Hindlimb muscle (tissue), 1 donor: ENCODE measurements at places on chromosomes 4 and X. TPM values are rescaled to one million over a fixed set of nuclear protein-coding genes. Genes with fewer than 3 reads are reported as not detected.

- peak; percentile 28 for DNase-seq
Observed at GRCh38 chr4:48546336-48546735, 56.3 kb downstream of the ZAR1 start.

- no peak for DNase-seq
Observed at GRCh38 chrX:107894038-107894437, 68.4 kb downstream of the MID2 start.

- DNase-seq: no peak
Observed at GRCh38 chrX:97931586-97931985, 1047.9 kb downstream of the RPA4 start.

DNA sequence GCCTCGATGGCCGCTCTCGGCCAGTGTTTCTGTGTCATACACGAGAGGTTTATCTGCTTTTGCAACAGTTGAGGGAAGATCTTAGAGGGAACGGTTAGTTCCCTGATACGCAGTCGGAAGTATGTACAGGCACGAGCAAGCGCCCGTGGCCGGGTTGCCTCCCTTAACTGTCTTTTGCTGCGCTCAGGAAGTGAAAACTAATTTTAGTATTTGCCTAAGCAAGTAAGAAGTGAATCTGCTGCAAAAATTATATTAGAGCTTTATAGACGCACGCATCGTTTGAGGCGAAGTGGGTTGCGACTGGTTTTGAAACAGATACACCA, 695 bp downstream of the MTM1 start:
- DNase-seq: no peak

DNA sequence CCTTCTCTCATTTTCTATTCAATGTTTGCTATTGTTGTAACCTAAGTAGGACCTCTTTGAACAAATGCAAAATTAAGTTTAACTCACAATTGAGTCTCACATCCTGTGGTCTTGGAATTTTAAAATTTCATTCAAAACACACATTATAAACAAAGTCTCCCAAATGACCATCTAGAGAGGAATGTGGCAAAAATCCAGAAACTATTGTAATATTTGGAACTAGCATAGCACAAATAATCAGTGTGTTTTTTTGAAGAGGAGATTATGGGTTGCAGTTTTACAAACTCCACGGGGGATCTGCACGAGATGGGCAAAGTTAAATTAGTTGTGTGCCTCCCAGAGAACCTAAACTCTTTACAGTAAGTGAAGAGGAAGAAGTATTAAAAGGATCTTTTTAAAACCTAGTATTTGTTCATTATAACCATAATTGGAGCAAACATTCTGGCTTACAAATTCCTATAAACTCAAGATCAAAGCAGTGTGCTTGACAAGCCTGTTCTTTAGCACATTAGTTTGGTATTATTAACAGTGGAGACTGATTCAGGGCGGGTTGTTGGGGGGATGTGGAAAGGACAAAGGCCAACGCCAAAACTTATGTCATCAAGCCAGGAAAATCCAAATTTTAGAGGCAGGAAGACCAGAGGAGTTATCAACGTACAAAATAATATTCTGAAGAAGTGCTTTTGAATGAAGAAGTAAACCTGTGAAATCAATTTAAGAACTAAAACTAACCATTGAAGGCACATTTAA, 22.4 kb upstream of the RBPJ start:
- DNase-seq: no peak

DNA sequence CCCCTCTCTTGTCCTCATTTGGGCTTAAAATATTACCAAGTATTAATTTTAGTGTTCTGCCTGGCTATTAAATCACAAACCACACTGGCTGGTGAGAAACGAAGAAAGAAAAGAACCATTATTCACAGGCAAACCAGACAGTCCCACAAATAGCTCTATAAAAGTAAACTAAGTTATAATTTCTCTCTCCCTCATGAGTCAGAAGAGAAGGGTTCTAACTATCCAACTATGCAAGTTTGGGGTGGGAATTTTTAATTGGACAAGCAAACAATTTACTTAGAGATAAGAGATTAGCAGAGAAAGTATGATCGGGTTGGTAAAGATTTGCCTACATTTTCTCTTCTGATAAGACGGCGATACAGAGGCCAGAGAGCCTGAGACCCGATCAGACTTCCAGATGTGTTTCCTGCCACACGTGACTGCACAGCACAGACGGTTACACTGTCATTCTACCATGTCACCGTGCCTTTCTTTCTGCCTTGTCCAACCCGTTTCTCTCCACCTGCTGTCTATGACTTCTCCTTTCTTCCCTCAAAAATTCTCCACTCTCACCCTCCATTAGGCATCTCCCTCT, 52.3 kb downstream of the MEPE start:
- DNase-seq: no peak

DNA sequence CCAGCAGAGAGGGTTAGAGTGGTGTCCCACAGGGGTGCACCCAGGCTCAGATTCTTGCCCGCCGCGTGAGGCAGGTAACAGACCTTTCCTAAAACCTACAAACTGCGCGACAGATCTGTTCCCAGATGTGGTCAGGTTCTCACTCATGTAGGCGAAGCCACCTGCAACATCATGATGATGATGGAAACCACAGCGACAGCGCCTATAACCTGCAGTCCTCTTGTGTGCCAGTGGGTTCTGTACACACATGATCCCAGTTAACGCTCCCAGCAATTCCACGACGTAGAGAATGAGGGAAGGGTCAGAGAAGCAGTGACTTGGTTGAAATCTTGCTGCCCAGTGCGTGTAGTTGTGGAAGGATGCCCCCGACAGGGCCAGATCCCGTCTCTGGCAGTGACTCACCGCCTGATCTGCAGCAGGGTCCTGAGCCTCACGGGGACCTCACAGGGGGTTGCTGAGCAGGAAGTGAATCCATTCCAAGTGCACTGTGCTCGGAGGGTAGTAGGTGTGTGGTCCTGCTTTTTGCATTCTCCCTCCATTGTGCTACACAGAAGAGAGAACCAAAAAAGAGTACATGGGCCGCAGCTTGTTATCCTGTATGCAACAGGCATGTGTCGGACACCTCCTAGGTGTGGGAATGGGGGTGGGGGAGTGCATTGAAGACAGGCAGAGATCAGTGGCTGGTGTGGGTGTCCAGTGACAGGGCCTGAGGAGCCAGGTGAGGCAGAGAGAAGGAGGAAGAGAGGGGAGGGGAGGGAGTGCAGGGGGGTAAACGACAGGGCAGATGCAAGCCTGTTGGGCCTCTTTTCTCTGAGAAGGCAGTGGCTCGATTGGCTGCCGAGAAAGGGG, 66.6 kb downstream of the MTMR1 start:
- no peak for DNase-seq

DNA sequence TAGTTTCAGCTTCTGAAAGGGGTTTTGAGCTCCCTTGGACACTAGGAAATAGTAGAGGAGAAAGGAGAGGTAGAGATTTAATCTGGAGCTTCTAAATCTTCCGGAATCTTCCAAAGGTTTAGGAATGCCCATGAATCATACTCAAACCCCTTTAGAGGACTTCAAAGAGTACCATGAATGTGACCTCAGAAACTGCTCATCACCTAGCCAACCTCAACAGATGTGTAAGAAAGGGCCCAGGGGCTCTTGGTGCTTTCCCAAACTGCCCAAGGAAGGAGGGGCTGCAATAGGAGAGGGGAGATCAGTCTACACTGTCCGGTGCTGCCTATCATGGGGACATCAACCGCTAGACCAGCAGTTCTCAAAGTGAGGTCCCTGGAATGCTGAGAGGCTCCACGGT, 109.1 kb downstream of the RBM47 start:
- DNase-seq: no peak

GRCh38 chr4:87982446-87983010, 7.0 kb downstream of the SPP1 start:
- DNase-seq: no peak

DNA sequence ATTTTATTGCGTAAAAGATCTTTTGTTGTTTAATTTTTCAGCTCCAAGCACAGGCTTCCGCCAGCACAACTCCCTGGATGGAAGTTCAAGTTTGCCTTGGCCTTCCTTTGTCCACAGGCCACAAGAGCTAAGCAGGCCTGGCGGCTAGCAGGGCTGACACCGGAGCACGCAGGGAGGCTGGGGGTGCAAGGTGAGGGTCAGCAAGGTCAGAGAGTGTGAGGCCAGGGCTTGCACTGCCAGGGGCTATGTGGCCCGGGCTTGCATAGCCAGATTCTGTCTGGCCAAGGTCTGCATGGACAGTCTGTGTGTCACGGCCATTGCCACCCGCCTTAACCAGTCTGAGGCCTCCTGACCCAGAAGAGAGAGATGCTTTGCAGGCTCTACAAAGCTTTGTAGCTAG, 123.9 kb downstream of the BCOR start:
- no peak for DNase-seq

- DNase-seq: no peak
Observed at GRCh38 chr4:55941881-55942396, 6.8 kb upstream of the CEP135 start.

Gene PAGE1
- polyA plus RNA-seq: not detected

Gene ASB12
- 24.3 TPM for polyA plus RNA-seq

Gene MAGEA8
- 0.10 TPM for polyA plus RNA-seq

Gene PSAPL1
- polyA plus RNA-seq: not detected

Gene SLC10A4
- 1.0 TPM for polyA plus RNA-seq

Gene LUZP4
- not detected for polyA plus RNA-seq

Gene C4orf51
- not detected for polyA plus RNA-seq
